ENCODE measurements at places on chromosomes 11 and 22.
A peak's percentile ranks its signal among the peaks of the same experiment; 100 is the strongest.

- DNase-seq, result no peak
These were observed 1349.5 kb downstream of the BRD1 start for GRCh38 chr22:48478124-48478523.

GRCh38 chr11:78851878-78852586 is 277.4 kb upstream of the NARS2 start:
- DNase-seq, result no peak

DNA sequence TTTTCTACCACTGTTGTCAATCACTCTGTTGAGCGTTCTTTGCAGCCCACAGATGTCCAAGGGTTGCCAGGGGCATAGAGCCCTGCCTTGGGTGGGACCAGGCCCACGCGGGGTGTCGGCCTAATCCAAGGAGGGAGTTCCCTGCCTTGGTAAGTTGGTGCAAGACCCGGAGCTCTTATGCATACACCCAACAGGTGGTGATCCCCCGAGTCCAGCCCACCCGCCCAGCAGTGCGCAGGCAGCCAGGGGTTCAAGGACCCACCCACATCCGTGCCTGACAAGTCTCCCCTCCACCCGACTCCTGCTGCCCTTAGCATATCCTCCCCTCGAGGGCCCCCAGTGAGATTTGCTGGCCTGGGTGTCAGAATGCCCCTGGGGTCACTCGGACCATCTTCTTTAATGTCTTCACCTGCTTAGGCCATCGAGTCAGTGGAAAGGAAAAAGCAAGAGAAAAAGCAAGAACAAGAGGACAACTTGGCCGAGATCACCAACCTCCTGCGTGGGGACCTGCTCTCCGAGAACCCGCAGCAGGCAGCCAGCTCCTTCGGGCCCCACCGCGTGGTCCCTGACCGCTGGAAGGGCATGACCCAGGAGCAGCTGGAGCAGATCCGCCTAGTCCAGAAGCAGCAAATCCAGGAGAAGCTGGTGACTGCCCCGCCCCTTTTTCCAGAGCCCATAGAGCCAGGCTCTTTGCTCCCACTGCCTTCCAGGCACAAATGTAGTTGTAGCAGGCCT is 12.2 kb downstream of the RIBC2 start:
- no peak for DNase-seq

GRCh38 chr11:32332990-32333319 is 102.4 kb downstream of the WT1 start:
- DNase-seq, result no peak

DNA sequence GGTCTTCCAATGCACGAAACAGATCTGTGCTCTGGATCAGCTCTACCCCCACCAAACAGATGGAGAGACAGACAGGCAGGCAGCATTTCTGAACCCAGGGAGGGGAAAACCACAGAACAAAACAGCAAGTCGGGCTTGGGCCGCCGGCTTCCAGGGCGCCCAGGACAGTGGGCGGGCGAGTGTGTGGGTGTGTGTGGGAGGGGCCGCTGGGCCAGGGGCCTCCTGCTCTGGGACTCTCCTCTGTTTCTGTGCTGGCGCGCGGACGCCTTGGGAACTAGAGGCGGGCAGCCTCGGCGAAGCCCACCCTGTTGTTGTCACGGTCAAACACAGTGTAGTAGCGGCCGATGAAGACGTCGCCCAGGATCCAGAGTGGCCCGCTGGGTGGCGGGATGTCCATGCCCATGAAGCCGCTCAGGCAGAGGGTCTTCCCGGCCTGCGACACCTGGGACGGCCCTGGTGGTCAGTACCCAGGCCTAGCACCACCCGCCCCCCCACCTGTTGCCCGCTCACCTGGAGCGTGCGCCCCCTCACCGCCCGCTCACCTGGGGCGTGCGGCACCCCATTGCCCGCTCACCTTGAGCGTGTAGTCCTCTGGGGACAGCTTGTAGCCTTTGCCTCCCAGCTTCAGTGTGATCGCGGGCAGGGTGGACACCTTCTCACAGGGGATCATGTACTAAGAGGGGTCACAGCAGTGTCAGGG is 3.0 kb upstream of the IFITM10 start:
- DNase-seq, result no peak

DNA sequence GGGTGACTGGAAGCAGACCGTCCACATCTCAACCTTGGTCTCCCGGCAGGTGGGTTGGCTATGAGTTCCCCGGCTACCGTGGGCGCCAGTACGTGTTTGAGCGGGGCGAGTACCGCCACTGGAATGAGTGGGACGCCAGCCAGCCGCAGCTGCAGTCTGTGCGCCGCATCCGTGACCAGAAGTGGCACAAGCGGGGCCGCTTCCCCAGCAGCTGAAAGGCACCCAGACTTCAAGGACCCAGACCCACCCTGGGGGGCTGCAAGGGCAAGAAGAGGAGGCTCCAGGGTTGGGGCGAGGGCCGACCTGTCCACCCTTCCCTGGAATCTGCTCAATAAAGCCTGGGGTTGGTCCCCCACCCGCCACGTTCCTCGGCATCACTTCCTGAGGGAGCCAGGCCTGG is 7.3 kb downstream of the CRYBB3 start:
- DNase-seq, result no peak

- no peak for DNase-seq
These were observed 943 bp downstream of the CSF2RB start for GRCh38 chr22:36914390-36914752.

GRCh38 chr11:12728417-12728816 is 54.2 kb downstream of the TEAD1 start:
- no peak for DNase-seq

DNA sequence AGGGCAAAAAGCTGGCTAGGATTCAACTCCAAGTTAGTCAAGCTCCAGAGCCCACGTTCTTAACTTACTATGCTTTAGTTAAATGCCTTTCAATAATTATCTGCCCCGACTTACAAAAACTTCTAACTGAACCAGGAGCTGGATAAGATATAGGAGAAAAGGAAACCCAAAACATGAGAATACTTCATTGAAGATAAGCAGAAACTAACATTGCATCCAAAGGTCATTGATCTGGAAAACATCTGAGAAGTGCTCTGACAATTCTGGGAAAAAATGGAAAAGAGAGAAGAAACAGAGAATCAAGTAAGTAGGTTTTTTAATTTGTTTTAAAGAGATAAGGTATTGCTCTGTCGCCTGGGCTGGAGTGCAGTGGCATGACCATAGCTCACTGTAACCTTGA is 27.2 kb downstream of the ACAT1 start:
- no peak for DNase-seq

- DNase-seq, result no peak
These were observed 2.7 kb downstream of the RNH1 start for GRCh38 chr11:504053-504993.

DNA sequence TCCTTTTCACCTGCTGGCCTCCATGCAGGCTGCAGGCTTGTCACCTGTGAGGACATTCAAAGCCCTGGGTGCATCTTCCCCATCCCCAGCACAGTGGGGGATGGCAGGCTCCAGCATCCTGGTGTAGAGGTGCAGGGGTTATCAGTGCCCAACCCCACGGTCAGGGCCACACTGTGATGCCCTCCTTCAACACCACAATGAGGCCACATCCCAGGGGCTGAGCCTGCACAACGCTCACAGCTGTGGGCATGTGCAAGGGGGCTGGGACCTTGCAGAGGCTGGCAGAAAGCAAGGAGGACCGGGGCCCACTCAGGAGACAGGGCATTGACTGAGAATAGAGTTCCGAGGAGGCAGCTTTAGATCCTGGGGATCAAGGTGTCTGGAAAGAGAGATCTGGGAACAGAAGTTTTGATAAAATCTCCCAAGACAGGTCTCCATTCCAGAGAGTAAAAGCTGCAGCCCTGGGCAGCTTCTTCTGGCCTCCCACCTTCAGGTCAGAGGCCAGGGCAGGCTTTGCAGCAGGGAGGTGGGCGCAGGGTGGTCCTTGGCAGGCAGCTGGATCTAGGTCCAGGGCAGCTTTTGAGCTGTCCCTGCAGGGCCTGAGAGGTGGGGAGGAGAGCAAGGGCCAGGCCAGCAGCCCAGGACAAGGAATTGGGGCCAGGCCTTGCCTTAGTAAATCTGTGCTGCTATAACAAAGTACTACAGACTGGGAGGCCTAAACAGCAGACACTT is 250.8 kb upstream of the B3GAT1 start:
- no peak for DNase-seq

DNA sequence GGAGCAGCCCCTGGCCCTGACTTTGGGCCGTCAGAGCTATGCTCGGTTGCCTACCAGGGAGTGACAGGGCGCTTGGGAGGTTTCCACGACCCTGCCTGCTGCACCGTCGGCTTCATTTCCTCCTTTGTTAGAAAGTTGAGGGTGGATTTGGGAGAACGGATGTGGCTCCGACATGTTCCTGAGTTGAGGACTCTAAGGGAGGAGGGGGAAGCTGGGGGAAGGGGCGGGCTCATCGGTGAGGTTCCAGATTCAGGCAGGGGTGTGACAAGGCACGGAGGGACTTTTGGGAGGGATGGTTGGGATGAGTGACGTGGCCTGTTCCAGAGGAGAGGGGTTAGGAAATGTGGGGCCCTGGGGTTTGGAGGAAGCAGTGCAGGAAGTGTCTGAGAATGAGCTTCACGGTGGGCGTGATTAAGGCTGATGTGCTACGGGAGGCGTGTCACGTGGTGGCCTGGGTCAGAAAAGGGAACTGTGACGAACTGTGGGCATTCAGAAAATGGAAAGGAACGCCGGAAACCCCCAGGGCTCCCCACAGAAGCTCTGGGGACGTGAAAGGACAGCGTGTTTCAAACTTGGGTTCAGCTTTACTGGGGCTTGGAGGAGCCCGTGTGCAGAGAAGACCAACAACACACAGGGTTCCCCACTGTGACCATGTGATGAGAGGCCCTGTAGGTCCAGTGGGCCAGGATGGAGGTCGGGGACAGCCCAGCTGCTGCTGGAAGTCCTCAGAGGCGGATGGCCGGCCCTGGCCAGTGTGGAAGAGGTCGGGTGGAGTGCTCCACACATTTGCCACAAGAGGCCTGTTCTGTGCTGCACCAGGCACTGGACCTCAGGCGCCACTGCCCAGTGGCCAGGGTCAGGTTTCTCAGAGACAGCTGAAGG is 2.8 kb downstream of the PARVB start:
- DNase-seq, result peak; percentile 76

- no peak for DNase-seq
These were observed 14.0 kb upstream of the SLC43A3 start for GRCh38 chr11:57440744-57441414.

- no peak for DNase-seq
These were observed 66.2 kb downstream of the COMMD9 start for GRCh38 chr11:36222831-36223635.

GRCh38 chr11:2645779-2646118 is 54.0 kb downstream of the KCNQ1OT1 start:
- DNase-seq, result no peak

DNA sequence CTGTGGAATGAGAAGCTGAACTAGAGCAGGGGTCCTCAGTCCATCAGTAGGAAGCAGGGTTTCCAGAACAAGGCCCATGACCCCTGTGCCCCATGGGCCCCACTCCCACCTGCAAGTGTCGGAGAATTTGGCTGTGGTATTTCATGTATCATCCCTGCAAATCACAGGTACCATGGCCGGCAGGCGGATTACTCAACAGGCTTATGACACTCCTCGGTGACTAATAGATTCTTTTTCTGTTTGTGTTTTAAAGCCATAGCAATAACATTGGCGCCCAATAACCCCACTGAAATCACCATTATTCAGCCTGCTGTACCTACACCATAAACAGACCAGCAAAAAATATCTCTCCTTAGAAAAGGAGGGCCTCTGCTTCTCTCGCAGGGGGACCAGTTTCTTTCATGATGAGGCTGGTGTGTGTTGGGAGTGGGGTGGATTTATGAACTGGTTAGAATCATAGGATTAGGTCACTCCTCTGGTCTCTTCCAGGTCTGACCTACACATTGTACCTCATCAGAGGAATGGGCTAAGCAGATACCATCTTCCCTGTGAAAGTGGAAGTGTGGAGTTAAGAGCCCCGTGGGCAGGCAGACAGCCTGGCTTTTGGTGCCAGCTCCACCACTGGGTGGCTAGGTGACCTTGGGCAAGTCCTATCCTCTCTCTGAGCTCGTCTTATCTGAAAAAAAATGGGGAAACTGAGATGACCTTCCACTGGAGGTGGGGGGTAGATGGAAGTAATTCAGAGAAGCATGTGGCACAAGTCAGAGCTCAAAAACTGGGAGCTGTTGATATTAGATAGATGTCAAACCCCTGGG is 60.2 kb upstream of the WNT11 start:
- no peak for DNase-seq

GRCh38 chr11:27291302-27291889 is 71.6 kb downstream of the CCDC34 start:
- DNase-seq, result no peak

DNA sequence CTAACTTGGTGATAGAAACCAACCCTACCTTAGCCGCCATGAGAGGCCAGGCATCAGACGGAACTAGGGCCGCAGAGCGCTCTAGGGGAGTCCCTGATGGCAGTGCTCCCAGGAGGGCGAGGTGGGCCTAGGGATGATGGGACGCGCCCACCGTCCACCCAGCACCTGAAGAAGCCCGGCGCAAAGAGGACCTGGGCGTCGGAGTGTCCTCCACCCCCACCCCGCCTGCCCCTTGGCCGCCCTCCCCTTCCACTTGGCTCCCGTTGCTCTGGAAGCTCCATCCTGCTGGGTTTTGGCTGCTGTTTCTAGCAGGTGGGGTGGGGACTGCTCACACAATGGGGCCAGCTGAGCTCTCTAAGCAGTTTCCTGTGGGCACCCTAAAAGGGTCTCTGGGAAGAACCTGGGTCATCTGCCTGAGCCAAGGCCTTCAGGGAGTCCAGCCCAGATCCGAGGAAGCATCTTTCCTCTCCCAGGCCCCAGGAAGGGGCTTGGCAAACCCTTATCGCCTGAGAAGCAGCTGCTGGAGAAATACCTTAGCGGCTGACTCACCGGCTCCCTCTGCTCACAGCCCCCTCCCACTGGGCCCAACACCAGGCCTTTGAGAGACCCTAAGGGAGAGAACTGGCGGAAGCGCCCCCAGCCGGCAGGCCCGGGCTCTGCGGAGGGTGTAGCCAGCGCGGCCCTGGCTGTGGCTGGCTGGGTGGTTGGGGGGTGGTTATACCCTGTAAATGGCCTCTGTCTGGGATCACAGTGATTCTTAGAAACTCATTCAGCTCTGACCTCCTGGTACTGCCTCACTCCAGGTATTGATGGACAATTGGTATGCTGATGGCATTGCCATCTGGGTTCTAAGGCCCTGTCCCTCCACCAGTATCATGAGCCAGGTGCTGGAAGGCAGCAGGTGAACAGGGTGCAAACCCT is 19.3 kb downstream of the CREB3L1 start:
- DNase-seq, result no peak

DNA sequence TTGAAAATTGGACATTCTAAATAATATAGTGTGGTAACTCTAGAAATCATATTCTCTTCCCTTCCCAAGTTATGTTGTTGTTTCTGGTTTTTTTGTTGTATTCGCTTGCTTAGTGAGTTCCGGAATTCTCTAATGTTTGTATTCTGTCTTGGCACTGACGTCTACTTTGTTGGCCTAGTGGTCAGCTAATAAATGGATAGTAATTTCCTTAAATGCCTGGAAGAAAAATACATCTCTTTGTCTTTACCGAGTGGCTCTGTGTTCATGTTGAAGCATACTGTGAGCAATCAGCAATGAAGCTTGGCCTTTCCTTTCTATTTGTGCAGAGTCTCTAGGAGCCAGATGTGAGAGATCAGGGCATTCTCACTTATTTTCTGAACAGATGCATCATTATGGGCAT is 1225.7 kb downstream of the JRKL start:
- DNase-seq, result no peak

GRCh38 chr22:30245985-30246813 is at the start of gene LIF:
Gene LIF (minus strand): TSS chr22:30246759. CDS start chr22:30246695, 64 bp downstream.
- peak; percentile 33 for DNase-seq

GRCh38 chr11:69916806-69917387 is 97.7 kb upstream of the FGF3 start:
- no peak for DNase-seq

Measured in CD4-positive, alpha-beta T cell treated with Interleukin-2 at 100 ng/mL for 4 hours (primary cell).